Lower leg skin (tissue), 4 donors: ENCODE measurements at places on chromosomes 13 and 19.

- no peak for DNase-seq
Observed at GRCh38 chr13:51245583-51245982, 23.4 kb downstream of the FAM124A start.

DNA sequence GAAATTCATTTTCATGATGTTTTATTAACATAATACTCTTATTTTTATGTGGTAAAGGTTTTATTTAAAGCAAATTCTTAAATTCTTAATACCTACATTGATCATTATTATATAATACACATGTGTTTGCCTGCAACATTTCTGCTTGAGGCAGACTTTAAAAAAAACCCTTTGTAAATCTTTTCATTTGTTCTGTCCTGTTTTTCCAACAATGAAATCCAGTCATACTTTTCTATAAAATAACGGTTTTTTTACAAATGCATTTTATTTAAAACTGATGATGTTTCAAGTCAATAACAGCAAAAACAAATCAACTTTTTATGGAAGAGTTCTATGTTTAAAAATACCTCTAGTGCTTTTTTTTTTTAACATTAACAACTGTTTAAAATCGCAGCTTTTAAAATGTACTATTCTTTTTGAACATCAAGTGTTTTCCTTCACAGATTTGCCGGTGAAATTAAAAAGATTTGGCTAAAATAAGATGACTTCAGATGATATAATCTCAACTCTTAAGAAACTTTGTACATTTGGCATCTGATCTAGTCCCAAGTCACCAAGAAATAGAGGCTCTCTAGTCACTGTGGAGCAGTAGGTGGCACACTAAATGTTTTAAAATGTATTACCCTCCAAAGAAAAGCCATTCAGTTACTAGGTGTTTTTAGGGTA is 5.1 kb downstream of the POU4F1 start:
- DNase-seq, result no peak

GRCh38 chr13:45508776-45509175 is 44.0 kb downstream of the COG3 start:
- no peak for DNase-seq

- DNase-seq, result peak; percentile 90
Observed at GRCh38 chr19:48558018-48558684, 6.2 kb downstream of the SULT2B1 start.

GRCh38 chr13:26786651-26787295 is 26.2 kb upstream of the GPR12 start:
- no peak for DNase-seq

- no peak for DNase-seq
Observed at GRCh38 chr19:45279587-45280192, 28.6 kb downstream of the MARK4 start.

GRCh38 chr13:50188696-50189095 is 173.5 kb downstream of the KCNRG start:
- no peak for DNase-seq

GRCh38 chr19:23345838-23346237 is 49.4 kb downstream of the ZNF91 start:
- DNase-seq, result no peak

GRCh38 chr19:34767951-34768350 is 5.1 kb downstream of the ZNF599 start:
- DNase-seq, result no peak

- no peak for DNase-seq
Observed at GRCh38 chr19:4972509-4973230, 3.8 kb downstream of the KDM4B start.

GRCh38 chr13:93298713-93299112 is 72.1 kb downstream of the GPC6 start:
- no peak for DNase-seq

DNA sequence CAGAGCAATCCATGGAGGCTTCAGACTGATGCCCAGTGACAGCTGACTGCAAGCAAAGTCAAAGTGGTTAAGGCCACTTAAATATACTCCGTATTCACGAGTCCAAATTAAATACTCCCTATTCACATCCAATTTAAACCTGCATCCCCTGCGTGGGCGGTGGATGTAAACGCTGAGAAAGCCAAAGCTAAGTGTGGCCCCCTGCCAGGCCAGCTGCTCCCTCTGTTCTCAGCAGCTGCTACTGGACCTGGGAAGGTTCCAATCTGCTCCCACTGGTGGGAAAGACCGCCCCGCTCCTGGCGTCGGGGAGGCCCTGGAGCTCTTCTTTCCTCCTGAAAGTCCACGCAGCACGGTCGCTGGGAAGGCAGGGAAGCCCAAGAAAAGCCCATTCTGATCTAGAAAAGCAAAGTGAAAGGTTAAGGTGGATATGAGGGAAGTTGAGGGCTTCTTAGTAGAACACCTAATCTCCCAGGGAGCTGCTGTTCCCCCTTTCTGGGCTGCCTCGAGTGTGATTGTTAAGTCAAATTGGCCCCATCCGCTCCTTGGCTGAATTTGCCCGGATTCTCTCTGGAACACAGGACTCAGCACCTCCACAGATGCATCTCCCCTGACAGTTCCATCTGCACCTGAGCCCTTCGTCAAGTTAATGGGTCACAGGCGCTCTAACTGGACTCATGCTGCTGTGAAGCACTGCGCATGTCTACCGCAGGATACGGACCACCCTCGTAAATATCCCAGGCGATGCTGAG is 205.5 kb downstream of the USP12 start:
- no peak for DNase-seq

DNA sequence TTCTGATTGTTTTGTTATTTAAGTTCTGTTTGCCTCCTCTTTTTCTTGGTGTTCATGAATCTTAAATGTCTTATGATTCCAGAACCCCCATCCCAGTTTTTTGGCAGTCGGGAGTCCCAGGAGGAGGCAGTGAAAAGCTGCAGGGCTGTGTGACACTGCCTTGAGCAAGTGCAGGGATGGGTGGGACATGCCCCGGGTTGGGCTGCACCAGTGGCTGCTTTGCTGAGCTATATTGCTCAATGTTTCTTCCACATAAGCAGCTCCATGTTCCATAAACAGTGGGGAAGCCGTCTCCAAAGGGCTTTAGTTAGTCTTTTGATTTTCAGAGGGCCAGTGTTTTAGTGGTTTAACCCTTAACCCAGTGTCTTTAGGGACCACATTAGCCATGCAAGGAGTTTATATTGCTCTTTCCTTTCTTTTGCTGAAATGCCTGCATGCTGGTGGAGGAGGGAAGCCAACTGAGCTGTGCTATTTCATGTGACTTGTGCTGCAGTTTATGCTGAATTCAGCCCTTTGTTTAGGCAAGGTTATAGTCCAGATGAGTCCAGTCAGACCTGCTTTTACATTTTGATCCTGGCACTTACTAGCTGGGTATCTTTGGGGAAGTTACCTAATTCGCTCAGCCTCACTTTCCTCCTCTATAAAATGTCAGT is 13.1 kb downstream of the ATP8A2 start:
- no peak for DNase-seq
